Hippocampal formation (tissue), 2 donors: ENCODE measurements at places on chromosomes 3 and 15.

DNA sequence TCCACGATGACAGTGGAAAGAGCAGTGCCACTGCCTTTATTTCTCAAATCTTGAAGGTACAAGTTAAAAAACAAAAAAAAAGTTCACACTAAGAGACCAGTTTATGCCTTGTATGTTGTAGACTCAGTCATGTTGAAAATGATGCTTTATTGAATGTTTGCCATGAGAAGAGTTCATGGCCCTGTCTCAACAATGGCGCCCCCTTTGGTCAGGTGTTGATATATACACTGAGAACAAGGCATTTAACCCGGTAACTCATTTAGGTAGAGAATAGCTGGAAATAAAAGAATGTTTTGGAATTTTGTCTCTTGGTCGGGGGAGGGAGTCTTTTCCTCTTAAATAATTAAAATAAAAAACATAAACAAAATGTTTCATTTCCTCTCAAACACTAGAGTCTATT lies 145.6 kb upstream of the SLC2A2 start:
- DNase-seq: no peak

DNA sequence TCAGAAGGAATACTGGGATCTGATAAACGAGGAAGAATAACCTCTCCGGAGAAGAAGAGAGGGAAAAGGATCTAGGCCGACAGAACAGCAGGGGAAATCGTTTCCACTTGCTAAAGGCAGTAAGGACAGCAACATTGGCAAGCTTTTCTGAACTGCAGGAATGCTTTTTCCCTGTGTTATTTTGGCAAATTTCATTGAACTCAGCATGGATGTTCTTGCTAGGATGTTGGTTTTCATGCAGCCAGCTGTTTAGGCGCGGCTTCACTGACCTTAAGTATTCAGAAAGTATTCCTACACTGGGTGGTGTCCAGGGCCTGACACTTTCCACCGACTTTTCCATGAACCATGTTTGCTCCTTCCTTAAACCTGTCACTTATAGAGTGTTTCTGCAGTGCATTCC lies 489.7 kb downstream of the CNTN3 start:
- no peak for DNase-seq

DNA sequence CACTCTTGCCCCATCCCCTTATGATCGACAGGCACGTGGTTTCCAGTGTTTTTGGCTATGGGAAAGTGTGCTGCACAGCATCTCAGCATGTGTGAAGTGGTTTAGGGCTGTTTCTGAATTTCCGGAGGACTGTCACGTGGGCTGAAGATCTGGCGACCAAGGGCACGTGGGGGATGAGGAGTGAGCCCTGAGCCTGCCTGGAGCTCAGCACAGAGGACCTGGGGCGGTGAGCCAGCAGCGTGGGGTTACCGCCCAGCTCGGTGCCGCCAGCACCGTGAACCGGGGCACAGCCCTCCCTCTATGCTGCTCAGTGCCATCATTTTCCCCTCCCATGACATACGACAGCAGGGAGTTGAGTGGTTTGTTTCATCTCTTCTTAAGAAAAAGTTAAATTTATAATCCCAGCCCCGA lies 150.2 kb downstream of the DNAJB8 start:
- no peak for DNase-seq

DNA sequence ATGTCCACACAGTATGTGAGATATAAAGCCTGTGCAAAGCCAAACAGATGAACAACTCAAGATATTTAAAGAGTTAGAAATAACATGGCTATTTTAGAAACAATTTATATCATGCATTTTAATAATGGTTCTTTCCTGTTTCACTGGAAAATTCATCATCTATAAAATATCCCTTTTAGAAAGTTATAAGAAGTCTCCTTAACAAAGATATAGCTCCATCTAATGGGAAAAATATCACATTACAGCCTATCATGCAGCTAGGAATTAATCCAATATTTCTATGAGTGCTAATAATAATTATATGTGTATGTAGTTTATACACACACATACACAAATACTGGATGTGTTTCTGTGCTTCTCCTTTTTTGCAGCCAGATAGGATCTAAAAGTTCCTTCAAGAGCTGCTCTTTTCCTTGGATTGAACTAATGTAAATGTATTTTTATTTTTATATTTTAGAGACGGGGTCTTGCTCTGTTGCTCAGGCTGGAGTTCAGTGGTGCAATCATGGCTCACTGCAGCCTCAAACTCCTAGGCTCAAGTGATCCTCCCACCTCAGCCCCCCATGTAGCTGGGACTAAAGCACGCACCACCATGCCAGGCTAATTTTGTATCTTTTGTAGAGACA lies 21.6 kb downstream of the RPL22L1 start:
- DNase-seq: no peak

- no peak for DNase-seq
These were observed 63.3 kb downstream of the ATP1B3 start for GRCh38 chr3:141939759-141940158.

- DNase-seq: no peak
These were observed 485.3 kb downstream of the PDCD6IP start for GRCh38 chr3:34283751-34284150.
